Suppressor macrophage treated with lipopolysaccharide for 1 hour (primary cell): ENCODE measurements at places on chromosomes 4 and X.

- DNase-seq = no peak
These were observed 286.7 kb downstream of the CPXCR1 start for GRCh38 chrX:89033723-89034122.

DNA sequence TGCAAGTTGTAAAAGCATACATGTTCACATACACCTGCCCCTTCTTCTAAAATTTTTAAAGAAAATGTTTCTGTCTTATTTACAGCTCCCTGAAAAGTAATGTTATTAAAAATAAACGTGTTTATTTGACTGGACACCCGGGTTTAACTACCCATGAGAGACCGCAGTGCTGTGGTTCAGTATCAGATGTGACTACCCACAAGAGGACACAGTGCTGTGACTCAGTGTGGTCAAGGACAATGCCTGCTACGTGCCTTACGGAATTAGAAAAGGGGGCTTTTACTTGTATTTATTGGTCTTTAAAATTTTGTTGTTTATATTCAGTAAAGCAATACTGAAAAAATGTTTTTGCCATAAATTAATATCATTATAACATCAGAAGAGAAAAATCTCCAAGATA lies 641.4 kb downstream of the TRIML1 start:
- DNase-seq = no peak

DNA sequence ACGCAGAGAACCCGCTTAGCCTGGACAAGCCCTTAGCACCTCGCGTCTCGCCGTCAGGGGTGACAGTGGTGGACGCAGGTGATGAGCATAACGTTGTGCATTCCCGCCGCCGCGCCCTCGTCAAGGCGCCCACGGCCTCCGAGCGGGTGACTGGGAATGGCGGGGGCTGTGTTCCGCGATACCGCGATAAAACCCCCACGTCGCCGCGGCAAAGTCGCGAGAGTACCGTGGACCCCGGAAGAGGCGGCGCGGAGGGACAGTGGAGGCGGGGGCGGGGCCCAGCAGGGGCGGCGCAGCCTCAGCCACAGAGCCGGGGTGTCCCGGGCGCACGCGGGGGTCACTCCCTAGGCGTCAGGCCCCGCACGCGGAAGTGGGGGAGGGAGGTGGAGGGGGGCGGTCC lies 53.8 kb downstream of the ZFYVE28 start:
- DNase-seq = peak; percentile 35

- no peak for DNase-seq
These were observed 29.1 kb upstream of the GRSF1 start for GRCh38 chr4:70868778-70869177.

DNA sequence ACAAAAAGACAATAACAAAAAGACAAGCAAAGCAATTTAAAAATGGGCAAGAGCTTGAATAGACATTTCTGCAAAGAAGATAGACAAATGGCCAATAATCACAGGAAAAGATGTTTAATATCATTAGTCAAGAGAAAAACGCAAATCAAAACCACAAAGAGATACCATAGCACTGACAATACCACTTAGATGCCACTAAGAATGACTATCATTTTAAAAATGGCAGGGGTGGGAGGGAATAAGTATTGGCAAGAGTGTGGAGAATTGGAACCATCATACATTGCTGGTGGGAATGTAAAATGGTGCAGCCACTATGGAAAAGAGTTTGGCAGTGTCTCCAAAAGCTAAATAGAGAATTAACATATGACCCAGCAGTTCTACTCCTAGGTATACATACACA lies 15.1 kb upstream of the EXOC1 start:
- no peak for DNase-seq

GRCh38 chrX:134990801-134991481 lies at the start of gene SMIM10:
SMIM10 (plus strand) TSS chrX:134990991; CDS start chrX:134991096, 105 bp downstream.
- peak; percentile 92 for DNase-seq

- DNase-seq = no peak
These were observed 151.6 kb downstream of the GRID2 start for GRCh38 chr4:92455329-92455839.

- DNase-seq = no peak
These were observed 12.8 kb downstream of the PCGF3 start for GRCh38 chr4:718460-718859.

DNA sequence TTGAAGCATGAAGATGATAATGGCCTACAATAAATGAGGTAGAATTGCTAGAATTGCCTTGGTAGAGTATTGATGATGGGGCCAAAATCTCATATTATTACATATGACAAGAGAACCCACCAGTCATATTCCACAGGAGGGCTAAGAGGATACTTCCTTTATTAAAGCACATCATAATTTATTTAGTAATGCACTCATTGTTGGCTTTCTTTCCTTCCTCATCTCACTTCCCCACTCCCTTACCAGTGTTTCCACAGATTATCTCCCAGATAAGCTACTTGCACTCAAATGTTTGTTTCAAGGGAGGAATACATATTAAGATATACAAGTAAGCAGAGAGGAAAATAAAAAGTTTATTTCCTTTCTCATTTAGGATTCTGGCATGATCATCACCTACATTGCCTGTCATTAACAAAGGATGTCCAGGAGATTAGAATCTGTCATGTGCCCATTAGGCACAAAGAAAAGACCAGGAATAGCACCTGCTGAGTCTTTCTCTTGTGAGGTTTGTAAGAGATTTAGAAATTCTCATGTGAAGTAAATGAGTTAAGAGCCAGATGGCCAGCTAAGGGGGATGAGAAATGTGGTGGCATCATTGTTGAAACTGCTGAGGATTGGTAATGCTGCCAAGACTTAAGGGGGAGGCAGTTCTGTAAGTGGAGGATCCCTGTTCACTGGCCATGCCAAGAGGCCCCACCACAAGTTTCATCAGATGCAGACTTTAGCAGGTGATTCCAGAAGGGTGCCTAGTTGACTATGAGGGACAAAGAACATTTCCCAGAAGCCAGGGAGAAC lies 52.4 kb upstream of the PRDM8 start:
- peak; percentile 45 for DNase-seq

DNA sequence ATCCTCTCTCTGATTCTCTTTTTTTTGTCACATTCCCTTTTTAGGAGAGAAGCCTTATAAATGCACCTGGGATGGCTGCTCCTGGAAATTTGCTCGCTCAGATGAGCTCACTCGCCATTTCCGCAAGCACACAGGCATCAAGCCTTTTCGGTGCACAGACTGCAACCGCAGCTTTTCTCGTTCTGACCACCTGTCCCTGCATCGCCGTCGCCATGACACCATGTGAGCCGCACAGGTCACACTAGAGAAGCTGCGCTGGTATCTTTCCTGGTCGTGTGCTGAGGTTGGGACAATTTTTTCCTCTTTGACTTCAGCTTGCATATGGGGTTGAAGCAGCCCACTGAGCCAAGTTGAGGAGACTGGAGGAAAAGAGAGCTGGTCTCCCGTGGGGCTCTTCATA lies 52.1 kb downstream of the KLF8 start:
- no peak for DNase-seq

- DNase-seq = no peak
These were observed 95.9 kb downstream of the RASL11B start for GRCh38 chr4:52957835-52958631.

- DNase-seq = no peak
These were observed 1.3 kb upstream of the PCYT1B start for GRCh38 chrX:24648495-24648894.

DNA sequence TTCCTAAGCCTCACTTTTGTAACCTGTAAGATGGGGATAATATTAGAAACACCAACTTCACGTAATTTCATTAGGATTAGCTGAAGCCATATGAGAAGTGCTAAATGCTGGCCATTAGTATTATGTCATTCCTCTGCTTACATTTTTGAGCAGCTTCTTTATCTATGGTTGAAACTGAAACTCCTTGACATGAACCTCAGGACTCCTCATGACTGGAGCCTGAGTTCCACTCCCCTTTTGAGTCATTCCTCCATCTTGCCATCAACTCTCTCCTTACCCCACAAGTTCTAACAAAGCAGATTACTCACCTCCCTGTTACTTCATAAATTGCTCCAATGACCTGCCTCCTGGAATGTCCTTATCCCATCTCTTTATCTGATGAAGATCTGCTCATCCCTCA lies 123.2 kb upstream of the KCNIP4 start:
- DNase-seq = no peak

- no peak for DNase-seq
These were observed 856.0 kb upstream of the FRG1 start for GRCh38 chr4:189084671-189085070.

- DNase-seq = no peak
These were observed 89.3 kb upstream of the LNX1 start for GRCh38 chr4:53680598-53680997.

- no peak for DNase-seq
These were observed 39.3 kb upstream of the NHSL2 start for GRCh38 chrX:71871367-71871766.

DNA sequence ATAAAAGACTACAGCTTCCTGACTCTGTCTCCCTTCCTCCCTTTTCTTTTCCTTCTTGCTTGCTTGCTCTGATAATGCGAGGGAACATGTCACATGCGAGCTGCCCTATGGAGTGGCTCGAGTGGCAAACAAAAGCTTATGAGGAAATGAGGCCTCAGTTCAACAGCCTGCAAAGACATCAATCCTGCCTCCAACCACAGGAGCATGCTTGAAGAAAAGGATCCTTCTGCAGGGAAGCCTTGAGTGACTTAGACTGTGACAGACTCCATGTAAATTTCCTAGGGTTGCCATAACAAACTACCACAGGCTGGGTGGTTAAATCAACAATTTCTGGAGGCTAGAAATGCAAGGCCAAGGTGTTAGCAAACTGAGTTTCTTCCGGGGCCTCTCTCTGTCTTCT lies 152.5 kb downstream of the NR3C2 start:
- DNase-seq = no peak

DNA sequence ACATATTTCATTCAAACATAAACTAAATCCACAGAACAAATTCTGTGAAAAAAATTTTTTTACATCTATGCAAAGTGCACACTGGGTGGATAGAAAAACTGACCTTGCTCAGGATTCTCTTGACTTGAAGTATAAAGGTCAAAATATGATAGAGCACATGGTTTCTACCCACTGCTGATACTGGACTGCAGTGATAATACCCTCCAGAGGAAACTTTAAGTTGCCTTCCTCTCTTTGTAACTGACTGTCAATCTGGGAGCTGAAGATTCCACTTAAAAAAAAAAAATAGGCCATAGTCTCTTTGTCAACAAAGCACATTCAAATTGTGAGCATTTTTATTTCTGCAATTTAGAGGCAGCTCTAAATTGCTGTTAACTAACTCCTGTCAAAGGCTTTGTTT lies 3.2 kb upstream of the AMMECR1 start:
- DNase-seq = no peak

GRCh38 chr4:10532155-10532554 lies 74.9 kb upstream of the ZNF518B start:
- DNase-seq = no peak

- no peak for DNase-seq
These were observed 1.0 kb downstream of the SHISA3 start for GRCh38 chr4:42398171-42398870.

DNA sequence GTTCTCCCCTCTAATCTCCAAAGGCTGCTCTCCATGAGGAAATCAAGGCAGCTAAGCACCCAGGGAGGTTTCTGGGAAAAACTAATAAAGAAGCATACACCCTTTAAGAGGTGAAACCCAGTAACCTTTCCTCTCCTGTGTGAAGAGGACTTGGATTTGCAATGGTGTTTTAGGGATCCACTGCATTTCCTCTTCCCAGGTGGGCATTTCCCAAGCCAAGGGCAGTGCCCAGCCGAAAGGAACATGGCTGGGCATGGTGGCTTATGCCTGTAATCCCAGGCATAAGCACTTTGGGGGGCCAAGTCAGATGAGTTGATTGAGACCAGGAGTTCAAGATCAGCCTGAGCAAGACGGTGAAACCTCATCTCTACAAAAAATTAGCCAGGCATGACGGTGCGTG lies 5.4 kb upstream of the ZNF185 start:
- no peak for DNase-seq

GRCh38 chrX:132615391-132616131 lies 126.7 kb upstream of the MBNL3 start:
- peak; percentile 67 for DNase-seq

- DNase-seq = no peak
These were observed 83.9 kb upstream of the FAM241A start for GRCh38 chr4:112061207-112061817.

DNA sequence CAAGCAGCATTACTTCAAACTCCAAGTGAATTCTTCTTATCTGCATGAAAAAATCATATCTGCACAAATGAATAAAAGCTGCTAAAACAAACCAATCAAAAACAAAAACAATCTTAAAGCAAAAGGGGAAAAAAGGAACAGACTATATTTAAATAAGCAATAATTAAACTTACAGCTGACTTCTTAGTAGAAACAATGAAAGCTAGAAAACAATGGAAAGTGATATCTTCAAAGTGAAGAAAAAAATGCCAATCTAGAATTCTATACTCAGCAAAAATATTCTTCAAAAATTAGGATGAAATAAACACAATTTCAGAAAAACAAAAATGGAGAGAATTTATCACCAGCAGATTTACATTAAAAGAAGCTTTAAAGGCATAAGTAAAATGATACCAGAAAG lies 20.0 kb downstream of the STBD1 start:
- DNase-seq = no peak

GRCh38 chrX:150282953-150283352 lies 80.2 kb upstream of the MAMLD1 start:
- DNase-seq = no peak

DNA sequence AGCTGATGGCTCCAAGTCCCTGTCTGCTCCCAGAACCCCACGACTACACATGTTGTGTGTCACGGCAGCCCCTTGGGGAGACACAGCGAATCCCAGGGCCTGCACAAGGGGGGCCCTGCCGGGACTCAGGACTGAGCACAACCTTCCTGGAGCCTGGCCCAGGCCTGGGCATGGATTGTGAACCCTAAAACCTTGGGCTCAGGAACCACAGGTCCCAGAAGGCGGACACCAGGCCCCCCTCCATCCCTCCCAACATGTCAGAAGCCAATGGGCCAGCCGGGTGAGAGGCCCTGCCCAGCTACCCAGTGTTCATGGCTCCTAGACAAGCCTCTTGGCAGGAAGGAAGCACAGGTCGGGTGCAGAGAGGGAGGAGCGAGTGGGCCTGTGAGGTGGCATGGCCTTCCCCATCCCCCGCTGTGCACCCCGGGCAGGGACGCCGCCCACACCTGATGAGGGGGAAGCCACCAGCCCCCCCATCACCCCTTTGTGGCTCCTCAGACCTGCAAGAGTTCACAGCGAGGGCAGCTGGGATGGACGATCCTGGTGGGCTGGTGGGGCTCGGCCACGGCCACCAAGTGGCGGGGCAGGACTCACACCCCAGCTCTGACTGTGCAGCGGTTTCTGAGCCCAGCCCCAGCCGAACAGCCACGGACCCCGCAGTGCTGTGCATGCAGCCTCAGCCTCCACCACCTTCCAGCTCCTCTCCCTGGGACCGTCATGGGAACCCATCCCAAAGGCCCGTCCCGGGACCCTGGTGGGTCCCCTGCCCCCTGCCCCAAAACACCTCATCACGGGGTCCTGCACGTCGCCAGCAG lies 3.7 kb downstream of the PDE6B start:
- DNase-seq = no peak

DNA sequence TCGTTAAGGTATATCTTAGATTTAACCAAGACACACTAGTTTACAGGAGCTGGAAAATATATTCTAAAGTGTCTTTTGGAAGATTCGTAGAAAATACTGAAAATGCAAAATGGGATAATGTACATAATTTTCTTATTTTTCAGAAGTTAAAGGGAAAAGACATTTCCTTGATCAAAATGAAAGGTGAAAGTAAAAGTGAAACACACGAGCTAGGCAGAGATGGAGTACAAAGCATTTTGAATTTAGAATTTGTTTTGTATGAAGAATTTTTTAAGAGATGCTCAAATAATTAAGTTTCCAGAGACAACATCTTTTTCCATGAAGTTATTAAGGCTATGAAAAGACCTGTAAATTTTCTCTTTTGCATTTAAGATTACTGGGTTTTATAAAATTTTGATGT lies 2192.6 kb upstream of the AGA start:
- DNase-seq = no peak
